ENCODE measurements at places on chromosomes 2 and 18.

GRCh38 chr2:231412618-231412963 lies 17.1 kb downstream of the B3GNT7 start:
- DNase-seq, result no peak

DNA sequence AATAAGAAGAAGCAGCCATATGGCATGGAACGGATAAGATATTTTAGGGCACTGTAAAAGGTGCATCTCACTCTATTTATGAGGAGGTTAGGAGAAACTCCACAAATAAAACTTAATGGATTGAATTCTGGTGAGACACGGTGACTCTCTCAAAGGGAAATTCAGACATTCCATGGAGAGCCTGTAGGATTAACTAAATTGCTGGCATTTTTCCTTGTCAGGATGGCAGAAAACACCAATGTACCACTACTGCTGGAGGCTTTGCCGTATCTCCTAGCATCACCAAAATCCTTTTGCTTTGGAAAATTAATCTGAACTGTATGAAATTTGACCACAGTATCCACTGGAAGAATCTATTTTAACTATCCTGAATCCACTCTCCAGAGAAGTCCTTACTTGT lies 79.3 kb downstream of the RBM43 start:
- DNase-seq, result no peak

GRCh38 chr18:34467058-34467457 lies 242.3 kb upstream of the NOL4 start:
- DNase-seq, result no peak

GRCh38 chr2:174635015-174635593 lies 37.5 kb upstream of the WIPF1 start:
- no peak for DNase-seq

DNA sequence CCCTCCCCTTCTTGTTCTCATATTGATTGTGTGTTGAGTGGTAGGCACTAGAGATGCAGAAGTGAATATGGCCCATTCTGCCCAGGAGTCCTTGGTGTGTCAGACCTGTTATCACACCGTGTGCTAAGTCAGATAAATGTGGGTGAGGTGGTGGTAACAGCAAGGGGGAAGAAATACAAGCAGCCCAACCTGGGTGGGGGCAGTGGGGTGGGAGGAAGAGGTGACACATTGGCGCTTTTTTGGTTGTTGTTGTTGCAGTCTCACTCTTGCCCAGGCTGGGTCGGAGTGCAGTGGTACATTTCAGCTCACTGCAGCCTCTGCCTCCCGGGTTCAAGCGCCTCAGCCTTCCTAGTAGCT lies 12.8 kb downstream of the B3GNT2 start:
- DNase-seq, result no peak

GRCh38 chr2:226114436-226114835 lies 685.2 kb downstream of the IRS1 start:
- DNase-seq, result no peak

DNA sequence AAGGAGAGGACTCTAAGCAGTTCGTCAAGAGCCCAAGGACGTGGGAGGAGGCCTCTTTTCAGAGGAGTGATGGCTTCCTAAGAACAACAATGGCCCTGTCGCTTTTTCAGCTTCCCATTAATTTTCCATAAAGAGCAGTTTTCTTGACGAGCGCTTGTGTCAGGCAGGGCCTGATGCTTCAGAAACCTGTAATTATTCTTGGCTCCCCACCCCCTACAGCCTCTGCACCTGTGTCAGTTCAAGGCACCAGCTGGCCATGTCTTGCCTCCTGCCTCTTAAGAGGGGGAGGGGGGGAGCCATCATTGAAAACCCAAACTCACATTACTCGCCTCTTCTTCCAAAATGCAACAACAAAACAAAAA lies 32.3 kb downstream of the KLF7 start:
- DNase-seq, result no peak
